A549 treated with CpdA at 1 μM for 4 hours (cell line): ENCODE measurements at places on chromosomes 2 and 18. TPM values are rescaled to one million over a fixed set of nuclear protein-coding genes. Genes with fewer than 3 reads are reported as not detected.

UGT1A4 gene
- total RNA-seq, result 0.07 TPM in 1 of 5 replicates, not detected in the others

OSR1 gene
- 4.6 to 9.8 TPM (median 5.4 TPM) in 5 replicates for total RNA-seq

ECEL1 gene
- 0.07 to 0.37 TPM (median 0.10 TPM) in 4 of 5 replicates, not detected in the other for total RNA-seq

CLEC4F gene
- not detected in 5 replicates for total RNA-seq

EN1 gene
- 0.60 to 1.1 TPM (median 0.94 TPM) in 5 replicates for total RNA-seq

ERFE gene
- 6.3 to 8.2 TPM (median 6.9 TPM) in 5 replicates for total RNA-seq

SERPINB2 gene
- total RNA-seq, result 0.06 to 0.08 TPM (median 0.07 TPM) in 3 of 5 replicates, not detected in the others

CPO gene
- total RNA-seq, result 0.13 TPM in 1 of 5 replicates, not detected in the others

KCNF1 gene
- total RNA-seq, result 20.5 to 42.7 TPM (median 34.4 TPM) in 5 replicates

CDH2 gene
- 31.9 to 53.1 TPM (median 38.7 TPM) in 5 replicates for total RNA-seq

DTNA gene
- total RNA-seq, result 0.15 to 0.98 TPM (median 0.30 TPM) in 4 of 5 replicates, not detected in the other

CFAP210 gene
- 0.27 to 0.64 TPM (median 0.33 TPM) in 5 replicates for total RNA-seq

ANKRD30BL gene
- total RNA-seq, result not detected in 5 replicates

AGXT gene
- total RNA-seq, result 0.05 TPM in 1 of 5 replicates, not detected in the others

L3MBTL4 gene
- not detected in 5 replicates for total RNA-seq

TCF7L1 gene
- 5.9 to 9.0 TPM (median 7.8 TPM) in 5 replicates for total RNA-seq

GKN1 gene
- 0.49 to 0.73 TPM (median 0.64 TPM) in 5 replicates for total RNA-seq

SCTR gene
- total RNA-seq, result not detected in 5 replicates

DCC gene
- total RNA-seq, result not detected in 5 replicates

LCT gene
- 0.03 to 0.05 TPM (median 0.03 TPM) in 3 of 5 replicates, not detected in the others for total RNA-seq

MYOM1 gene
- 0.11 to 0.26 TPM (median 0.16 TPM) in 5 replicates for total RNA-seq

PLEKHB2 gene
- 68.0 to 94.4 TPM (median 72.1 TPM) in 5 replicates for total RNA-seq

FHOD3 gene
- 1.9 to 3.2 TPM (median 2.6 TPM) in 5 replicates for total RNA-seq

ACMSD gene
- total RNA-seq, result not detected in 5 replicates

C2orf76 gene
- total RNA-seq, result 10.7 to 15.3 TPM (median 12.0 TPM) in 5 replicates

DNAH6 gene
- 0.02 to 0.05 TPM (median 0.04 TPM) in 4 of 5 replicates, not detected in the other for total RNA-seq

ACKR3 gene
- 25.4 to 36.2 TPM (median 31.7 TPM) in 5 replicates for total RNA-seq

CCDC74A gene
- total RNA-seq, result 11.7 to 18.2 TPM (median 16.0 TPM) in 5 replicates

MAPK4 gene
- total RNA-seq, result 0.03 to 0.16 TPM (median 0.08 TPM) in 5 replicates

C2orf66 gene
- 0.08 to 0.15 TPM (median 0.09 TPM) in 4 of 5 replicates, not detected in the other for total RNA-seq

ICA1L gene
- total RNA-seq, result 1.1 to 2.1 TPM (median 1.8 TPM) in 5 replicates

LYG2 gene
- not detected in 5 replicates for total RNA-seq

PRSS56 gene
- total RNA-seq, result 0.08 to 0.20 TPM (median 0.14 TPM) in 4 of 5 replicates, not detected in the other

CYP27C1 gene
- total RNA-seq, result 3.3 to 6.2 TPM (median 4.4 TPM) in 5 replicates

GPR45 gene
- not detected in 5 replicates for total RNA-seq

CD8B2 gene
- not detected in 5 replicates for total RNA-seq

PDE11A gene
- 0.29 to 0.58 TPM (median 0.43 TPM) in 5 replicates for total RNA-seq

ZNF236 gene
- total RNA-seq, result 2.2 to 5.5 TPM (median 2.9 TPM) in 5 replicates

LRATD1 gene
- total RNA-seq, result 0.03 to 0.09 TPM (median 0.07 TPM) in 3 of 5 replicates, not detected in the others

KCNE4 gene
- 0.84 to 1.5 TPM (median 1.0 TPM) in 5 replicates for total RNA-seq

GRHL1 gene
- total RNA-seq, result 0.77 to 1.6 TPM (median 0.81 TPM) in 5 replicates

CASP8 gene
- total RNA-seq, result 33.6 to 41.8 TPM (median 34.6 TPM) in 5 replicates

CAD gene
- total RNA-seq, result 54.8 to 73.0 TPM (median 66.8 TPM) in 5 replicates

CFC1 gene
- total RNA-seq, result not detected in 5 replicates
